ENCODE measurements at places on chromosomes 4 and X. TPM values are rescaled to one million over a fixed set of nuclear protein-coding genes. Genes with fewer than 3 reads are reported as not detected.

DNA sequence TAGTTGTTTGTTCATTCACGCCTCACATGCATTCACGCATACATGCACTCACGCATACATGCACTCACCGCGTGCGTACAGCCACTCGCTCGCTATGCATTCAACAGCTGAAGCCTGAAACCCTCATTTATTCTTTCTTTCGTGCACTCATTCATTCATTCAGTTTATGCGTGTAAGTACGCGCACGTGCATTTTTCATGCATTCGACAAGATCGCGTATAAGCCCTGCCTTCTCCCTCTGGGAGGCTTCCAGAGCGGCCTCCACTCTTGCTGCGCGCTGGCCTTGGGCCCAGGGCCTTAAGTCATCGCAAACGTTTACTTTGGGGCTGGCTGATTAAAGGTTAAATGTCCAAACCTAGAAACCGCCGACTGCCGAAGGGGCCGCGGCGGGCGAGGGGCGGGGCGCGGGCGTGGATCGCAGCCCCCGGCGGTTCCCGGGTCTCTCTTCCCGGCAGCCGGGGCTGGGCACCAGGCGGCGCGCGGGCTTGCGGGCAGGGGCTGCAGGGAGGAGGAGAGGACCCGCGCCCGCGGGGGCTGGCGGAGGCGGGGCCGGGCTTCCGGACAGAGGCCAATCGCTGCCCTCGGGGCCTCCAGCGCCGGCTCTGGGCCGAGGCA is at the start of gene GYG2:
Gene GYG2 (plus strand): TSS at position 587 of the 615 bp plus-strand sequence. CDS start 1,259 bp downstream, outside the sequence.
- H3K36me3 ChIP-seq, result no peaks in the 10 kb centered on the region
- no peak within 1 kb of the TSS for H3K27ac ChIP-seq
- H3K4me3 ChIP-seq, result peak within 1 kb of the TSS; percentile 24

DNA sequence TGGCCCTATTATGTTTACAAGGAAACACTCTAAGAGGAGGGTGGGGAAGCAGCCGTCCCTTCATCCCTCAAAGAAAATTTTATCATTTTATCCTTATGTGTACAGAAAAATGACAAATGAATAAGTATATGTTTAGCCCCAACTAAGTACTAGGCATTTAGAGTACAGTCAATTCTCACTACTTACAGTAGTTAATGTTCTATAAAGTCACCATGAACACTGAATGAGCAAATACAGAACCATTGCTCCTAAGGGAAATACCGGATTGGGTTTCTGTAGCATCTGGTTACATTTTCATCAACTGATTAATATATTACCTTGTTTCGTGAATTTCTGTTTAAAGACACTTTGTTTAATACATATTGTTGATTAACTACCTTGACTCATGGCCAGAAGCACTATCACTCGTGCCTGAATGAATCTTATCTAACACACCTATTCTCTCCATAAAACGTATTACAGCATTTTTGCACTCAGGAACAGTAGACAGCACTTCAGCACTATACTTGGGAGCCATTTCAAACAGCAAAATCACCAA is 109.3 kb downstream of the ASB9 start:
- no peaks in the 10 kb centered on the region for H3K27me3 ChIP-seq
- H3K4me1 ChIP-seq, result no peaks in the 10 kb centered on the region
- no peak overlapping the region for H3K4me3 ChIP-seq
- H3K27ac ChIP-seq, result no peak overlapping the region

RHOXF2B gene
- total RNA-seq, result not detected

DNA sequence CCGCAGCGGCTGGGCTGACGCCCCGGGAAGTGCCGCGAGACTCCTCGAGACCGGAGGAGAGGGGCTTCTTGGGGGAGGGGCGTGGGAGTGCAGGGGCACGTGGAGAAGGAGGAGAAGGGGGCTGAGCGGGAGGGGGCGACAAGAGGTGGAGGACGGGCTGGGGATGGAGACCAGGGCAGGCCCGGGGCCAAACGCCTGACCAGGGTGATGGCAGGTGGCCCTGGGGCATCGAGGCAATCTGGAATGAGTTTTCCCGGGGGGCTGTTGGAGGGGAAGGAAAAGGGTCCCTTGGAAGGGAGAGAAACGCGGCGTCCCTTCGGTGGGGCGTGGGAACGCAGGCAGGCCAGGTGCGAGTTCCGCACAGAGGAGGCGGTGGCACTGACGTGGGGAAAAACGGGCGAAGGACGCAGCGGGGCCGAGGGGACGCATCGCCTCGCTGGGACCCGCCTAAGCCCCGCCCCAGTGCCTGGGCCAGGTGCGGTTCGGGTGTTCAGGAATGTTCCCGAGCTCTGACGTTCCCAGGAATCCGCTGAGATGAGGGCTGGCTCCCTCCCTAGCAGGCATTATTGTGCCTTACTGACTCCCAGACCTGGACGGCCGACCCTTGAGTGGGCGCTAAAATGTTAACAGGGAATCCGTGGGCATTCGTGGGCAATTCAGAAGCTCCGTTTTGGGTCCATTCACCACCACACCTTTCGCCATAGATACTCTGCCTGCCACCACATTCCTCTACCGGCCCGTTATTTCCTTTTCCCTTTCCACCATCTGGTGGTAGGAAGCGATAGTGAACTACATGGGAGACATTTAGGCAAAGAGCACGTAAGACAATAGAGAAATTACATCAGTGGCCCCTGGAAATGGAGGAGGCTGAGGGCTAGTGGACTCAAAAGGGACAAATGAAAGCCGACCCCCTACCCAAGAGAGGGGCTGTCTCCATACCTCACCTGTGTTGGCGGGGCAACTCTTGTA is 795 bp upstream of the SH3KBP1 start:
- DNase-seq, result peak; percentile 55
- H3K27ac ChIP-seq, result peak overlapping the region; percentile 78
- no peaks in the 10 kb centered on the region for H3K36me3 ChIP-seq
- H3K4me1 ChIP-seq, result no peaks in the 10 kb centered on the region

- no peak overlapping the region for H3K27ac ChIP-seq
- no peak for DNase-seq
- no peaks in the 10 kb centered on the region for H3K4me1 ChIP-seq
- no peak overlapping the region for H3K4me3 ChIP-seq
- no peaks in the 10 kb centered on the region for H3K36me3 ChIP-seq
These were observed 405.3 kb downstream of the PCDH7 start for GRCh38 chr4:31125496-31125895.

TCEAL1 gene
- 27.3 TPM for total RNA-seq

DNA sequence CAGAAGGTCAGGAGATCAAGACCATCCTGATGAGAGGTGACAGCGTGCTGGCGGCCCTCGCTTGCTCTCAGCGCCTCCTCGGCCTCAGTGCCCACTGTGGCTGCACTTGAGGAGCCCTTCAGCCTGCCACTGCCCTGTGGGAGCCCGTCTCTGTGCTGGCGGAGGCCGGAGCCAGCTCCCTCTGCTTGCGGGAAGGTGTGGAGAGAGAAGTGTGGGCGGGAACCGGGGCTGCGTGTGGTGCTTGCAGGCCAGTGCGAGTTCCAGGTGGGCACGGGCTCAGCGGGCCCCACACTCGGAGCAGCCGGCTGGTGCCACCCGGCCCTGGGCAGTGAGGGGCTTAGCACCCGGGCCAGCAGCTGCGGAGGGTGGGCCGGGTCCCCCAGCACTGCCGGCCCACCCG is 286.9 kb downstream of the RAPGEF2 start:
- no peaks in the 10 kb centered on the region for H3K4me1 ChIP-seq
- H3K36me3 ChIP-seq, result no peaks in the 10 kb centered on the region
- H3K27me3 ChIP-seq, result no peaks in the 10 kb centered on the region
- DNase-seq, result peak; percentile 60
- H3K27ac ChIP-seq, result no peak overlapping the region
- H3K4me3 ChIP-seq, result no peak overlapping the region

DNA sequence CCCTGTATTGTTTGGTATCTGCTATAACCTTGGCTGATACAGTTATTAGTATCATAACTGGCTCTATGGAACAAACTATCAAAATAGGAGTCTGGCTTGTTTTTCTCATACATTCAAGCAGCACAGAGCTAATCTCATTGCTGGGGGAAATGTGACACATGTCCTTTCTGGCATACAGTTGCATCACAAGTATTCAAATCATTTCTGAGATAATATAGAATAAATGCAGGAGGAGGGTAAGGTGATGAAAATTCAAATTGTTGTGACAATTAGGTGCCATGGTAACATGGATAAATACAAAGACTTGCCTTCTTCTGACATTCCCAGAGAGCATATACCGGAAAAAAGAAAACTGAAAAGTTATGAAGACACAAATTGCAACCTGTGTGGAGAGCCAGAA is 2706.8 kb downstream of the ARAP2 start:
- no peak for DNase-seq
- no peaks in the 10 kb centered on the region for H3K4me1 ChIP-seq
- no peak overlapping the region for H3K27ac ChIP-seq
- no peak overlapping the region for H3K4me3 ChIP-seq
- no peaks in the 10 kb centered on the region for H3K36me3 ChIP-seq

DNA sequence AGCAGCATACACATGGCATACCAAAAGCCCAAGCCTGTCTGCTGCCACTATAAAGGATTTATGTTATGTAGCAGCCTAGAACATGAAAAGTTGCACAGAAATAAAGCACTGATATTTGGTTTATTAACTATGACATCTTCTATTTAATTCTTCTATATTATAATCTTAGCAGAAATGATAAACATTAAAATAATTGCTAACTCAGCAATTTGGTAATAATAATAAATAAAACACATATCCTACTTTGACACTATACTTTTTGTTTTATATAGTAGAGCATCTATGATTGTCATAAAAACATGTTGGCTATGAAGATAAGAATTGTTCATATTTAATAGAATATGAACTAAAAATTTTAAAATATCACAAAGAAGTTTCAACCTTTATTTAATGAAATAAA is 1733.3 kb upstream of the IGFBP7 start:
- no peaks in the 10 kb centered on the region for H3K4me1 ChIP-seq
- DNase-seq, result no peak
- H3K4me3 ChIP-seq, result no peak overlapping the region
- H3K27ac ChIP-seq, result no peak overlapping the region
- no peaks in the 10 kb centered on the region for H3K27me3 ChIP-seq
- no peaks in the 10 kb centered on the region for H3K36me3 ChIP-seq

DNA sequence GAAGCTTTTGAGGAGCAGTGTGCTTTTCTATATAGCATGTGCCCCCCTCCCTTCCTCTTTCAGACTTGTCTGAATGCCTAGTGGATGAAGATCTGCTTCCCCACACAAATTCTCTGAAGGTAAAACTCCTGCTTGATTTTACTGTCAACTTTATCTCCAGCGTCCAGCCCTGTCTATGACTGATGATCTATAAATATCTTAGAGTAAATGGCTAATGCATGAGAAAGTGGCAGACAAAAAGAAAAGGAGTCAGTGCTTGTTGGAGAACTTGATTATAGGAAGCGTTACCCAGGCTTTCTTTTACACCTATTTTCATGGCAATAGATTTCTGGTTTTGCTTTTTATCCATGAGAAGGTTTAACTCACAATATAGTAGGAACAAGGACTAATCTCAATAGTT is 168.3 kb upstream of the HS3ST1 start:
- no peaks in the 10 kb centered on the region for H3K36me3 ChIP-seq
- H3K4me1 ChIP-seq, result no peaks in the 10 kb centered on the region
- H3K27ac ChIP-seq, result no peak overlapping the region
- no peaks in the 10 kb centered on the region for H3K27me3 ChIP-seq
- H3K4me3 ChIP-seq, result no peak overlapping the region

ETDA gene
- not detected for total RNA-seq

POF1B gene
- total RNA-seq, result 0.76 TPM

DNA sequence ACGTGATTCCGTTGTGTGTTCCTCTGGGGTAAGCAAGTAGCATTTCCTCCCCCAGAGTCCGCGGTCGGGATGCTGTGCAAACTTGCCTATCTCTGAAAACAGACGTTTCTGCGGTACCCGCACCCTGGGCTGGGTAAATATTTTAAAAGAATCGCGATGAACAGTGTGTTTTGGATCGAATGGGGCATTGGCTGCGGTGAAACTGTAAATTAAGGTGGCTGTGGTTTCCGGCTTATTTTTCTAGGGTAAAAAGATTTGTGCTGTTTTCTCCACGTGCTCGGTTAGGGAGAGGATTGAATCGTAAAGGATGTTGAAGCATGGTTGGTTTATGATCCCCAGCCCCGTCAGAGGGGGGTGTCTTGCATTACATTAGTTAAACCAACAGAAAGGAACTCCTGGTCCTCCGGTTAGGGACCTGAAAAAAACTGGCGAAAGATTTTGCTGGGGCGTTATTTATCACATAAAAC is 1.2 kb downstream of the HHIP start:
- peak; percentile 39 for DNase-seq
- H3K27me3 ChIP-seq, result peaks cover 36% of the 10 kb centered on the region
- peak overlapping the region; percentile 44 for H3K4me3 ChIP-seq
- H3K27ac ChIP-seq, result no peak overlapping the region
- H3K36me3 ChIP-seq, result no peaks in the 10 kb centered on the region

CXXC4 gene
- 0.71 TPM for total RNA-seq

- H3K27ac ChIP-seq, result no peak overlapping the region
- H3K27me3 ChIP-seq, result no peaks in the 10 kb centered on the region
- H3K4me3 ChIP-seq, result no peak overlapping the region
- H3K4me1 ChIP-seq, result no peaks in the 10 kb centered on the region
- H3K36me3 ChIP-seq, result no peaks in the 10 kb centered on the region
These were observed 180.1 kb downstream of the BANK1 start for GRCh38 chr4:101970547-101971155.

DNA sequence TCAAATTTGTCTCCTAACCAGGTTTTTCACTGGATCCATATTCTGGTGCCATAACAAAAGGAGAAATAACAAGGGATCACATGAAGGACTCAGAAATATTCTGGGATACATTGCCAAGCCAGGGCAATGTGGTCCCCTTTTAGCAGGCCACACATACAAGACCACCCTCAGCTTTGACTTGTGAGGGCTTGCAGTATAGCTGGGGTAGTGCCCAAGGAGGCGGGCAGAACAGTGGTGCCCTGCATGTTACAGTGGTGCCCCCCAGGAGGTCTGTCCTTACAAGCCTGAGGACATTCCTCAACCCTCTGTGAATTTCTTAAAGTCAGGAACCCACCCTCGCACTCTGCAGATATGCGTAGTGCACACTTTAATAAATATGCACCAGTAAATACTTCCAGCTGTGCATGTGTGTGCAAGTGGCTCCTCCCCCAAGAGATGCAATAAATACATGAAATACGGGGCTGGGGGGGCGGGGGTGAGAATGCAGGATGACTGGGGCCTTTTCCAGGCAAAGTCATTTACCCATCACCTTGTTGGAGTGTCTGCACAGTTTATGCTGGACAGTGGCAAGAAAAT is 34.4 kb upstream of the TBL1X start:
- no peaks in the 10 kb centered on the region for H3K27me3 ChIP-seq
- H3K4me3 ChIP-seq, result no peak overlapping the region
- no peaks in the 10 kb centered on the region for H3K4me1 ChIP-seq
- DNase-seq, result no peak

- H3K27ac ChIP-seq, result no peak overlapping the region
- no peaks in the 10 kb centered on the region for H3K27me3 ChIP-seq
- H3K4me1 ChIP-seq, result no peaks in the 10 kb centered on the region
- no peak overlapping the region for H3K4me3 ChIP-seq
- DNase-seq, result no peak
These were observed 6.6 kb downstream of the IBSP start for GRCh38 chr4:87805971-87806370.

MAGEE2 gene
- total RNA-seq, result 0.24 TPM

SPINK2 gene
- not detected for total RNA-seq

CXCL6 gene
- 4.8 TPM for total RNA-seq

Measured in left lung (tissue), 14 donors.